ENCODE measurements at places on chromosomes 6 and 20. TPM values are rescaled to one million over a fixed set of nuclear protein-coding genes. Genes with fewer than 3 reads are reported as not detected.
A peak's percentile ranks its signal among the peaks of the same experiment; 100 is the strongest.

DNA sequence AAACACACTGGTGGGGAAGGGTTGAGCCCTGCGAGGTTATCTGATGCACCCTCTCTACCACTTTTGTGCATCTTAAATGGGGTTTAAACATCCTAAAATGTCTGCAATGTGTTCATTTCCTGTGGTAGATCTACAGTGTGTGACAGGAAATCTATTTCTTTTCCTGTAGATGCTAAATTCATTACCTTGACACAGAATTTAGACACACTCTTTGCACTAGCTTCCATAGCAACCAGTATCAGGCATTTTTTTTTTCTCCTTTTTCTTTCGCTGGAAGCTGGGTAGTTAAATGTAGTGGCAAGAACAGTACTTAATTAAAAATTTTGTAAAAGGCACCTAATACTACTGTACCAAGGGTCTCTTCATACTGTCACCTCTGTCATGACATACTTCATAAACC lies 141.1 kb downstream of the RFPL4B start:
- no peak for DNase-seq

The PLEKHG1 gene
- 199 TPM for total RNA-seq

- DNase-seq: peak; percentile 45
These were observed 789 bp downstream of the CCND3 start for GRCh38 chr6:41940759-41941279.

DNA sequence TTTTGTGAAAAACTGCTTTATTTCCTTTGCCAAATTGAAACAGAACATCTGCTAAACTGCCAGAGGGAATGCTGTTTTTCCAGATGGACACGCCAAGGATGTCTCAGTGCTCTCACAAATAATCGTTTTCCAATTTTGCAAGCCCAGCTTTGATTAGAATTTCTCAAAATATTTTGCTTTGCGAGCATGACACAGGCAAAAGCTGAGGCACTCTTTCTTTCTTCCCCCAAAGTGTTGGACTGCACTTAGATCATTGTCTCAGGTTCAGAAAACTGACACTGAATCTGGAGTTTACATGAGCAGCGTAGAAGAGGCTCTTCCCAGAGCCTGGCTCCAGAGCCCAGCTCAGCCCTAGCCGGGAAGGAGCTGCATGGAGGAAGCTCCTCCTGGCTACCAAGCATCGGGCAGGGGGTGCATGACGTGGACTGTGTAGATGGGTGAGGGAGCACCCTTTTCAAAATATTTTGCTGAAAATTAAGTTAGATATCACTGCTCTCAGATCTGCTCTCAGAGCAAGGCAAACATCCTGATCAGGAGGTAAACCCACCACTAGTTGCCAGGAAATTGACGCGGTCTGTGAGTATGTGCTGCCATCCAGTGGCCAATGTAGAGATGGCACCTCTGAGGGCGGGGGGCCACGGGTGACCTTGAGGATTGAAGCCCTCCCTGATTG lies 107.5 kb downstream of the SLC22A3 start:
- DNase-seq: peak; percentile 52

Measured in activated B cell treated with CpG ODN at 0.5 μM for 24 hours (primary cell).